Anterior cingulate cortex (tissue), 58 donors: ENCODE measurements at places on chromosomes 6 and 20.

- no peak for DNase-seq
Measured at GRCh38 chr6:8245726-8246125, 143.4 kb upstream of the EEF1E1 start.

GRCh38 chr6:131947986-131948661 lies 3.0 kb downstream of the CCN2 start:
- no peak for DNase-seq

DNA sequence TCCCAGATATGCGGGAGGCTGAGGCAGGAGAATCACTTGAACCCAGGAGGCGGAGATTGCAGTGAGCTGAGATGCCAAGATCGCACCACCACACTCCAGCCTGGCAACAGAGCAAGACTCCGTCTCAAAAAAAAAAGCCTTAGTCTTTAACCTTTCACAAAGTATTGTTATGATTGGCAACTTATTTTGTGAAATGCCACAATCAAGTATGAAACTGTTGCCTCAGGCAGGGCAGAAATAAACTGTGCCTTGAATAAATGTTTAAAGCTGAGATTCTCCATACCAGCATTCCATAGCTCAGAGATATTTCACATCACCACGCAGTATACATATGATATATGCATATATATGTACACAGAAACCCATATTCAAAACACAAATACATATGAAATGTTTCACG lies 120.1 kb upstream of the CCDC28A start:
- DNase-seq, result no peak

DNA sequence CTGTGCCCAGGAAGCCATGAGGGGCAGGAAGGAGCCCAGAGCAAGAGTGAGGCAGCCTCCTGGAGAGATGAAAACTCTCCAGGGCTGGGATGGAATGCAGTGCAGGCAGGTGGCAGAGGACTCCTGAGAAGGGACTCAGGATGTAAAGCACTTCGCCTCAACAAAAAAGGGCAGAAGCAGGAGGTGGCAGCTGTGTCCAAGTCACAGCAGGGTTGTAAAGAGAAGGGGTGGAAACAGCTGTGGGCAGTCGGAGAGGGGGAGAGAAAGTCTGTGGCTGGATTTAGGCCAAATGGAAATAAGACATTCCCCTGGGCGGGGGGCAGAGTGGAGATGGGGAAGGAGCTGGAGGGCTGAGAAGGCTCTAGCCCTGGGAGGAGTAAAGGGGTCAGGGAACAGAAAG lies 34.9 kb downstream of the CYP21A2 start:
- no peak for DNase-seq
